ENCODE measurements at places on chromosomes 1 and 21.

DNA sequence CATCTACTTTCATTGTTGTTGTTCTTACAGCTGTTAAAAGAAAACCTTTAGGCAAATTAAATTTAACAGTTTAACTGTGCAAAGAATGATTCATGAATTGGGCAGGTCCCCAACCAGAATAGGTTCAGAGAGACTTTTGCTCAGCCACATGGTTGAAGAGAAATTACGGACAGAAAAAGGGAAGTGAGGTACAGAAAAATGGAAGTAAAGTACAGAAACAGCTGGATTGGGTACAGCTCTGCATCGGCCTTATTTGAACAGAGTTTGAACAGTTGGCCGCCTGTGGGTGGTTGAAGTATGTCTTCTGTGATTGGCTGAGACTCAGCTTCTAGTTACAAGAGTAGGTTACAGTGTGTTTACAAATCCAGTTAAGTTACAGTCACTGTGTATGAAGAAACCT lies 210.1 kb downstream of the FGGY start:
- peak; percentile 44 for DNase-seq

DNA sequence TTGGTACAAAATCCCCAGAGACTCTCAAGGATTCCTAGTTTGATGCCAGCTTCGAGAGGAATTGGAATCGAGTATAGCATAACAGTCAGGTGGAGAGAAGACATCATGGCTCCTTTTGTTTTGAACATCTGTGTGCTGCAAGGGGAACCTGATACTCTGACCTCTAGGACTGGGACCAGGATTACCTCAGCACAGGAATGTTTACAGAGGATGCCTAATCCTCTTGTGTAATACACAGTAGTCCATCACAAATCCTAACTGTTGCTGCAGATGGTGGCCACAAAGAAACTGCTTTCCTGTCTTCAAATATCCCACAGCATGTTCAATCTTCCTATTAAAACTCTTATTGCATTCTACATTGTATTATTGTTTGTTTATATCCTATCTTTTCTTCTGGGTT lies 111.8 kb upstream of the PRMT6 start:
- DNase-seq: no peak

- DNase-seq: no peak
These were observed 32.5 kb downstream of the THRAP3 start for GRCh38 chr1:36256558-36257374.

- no peak for DNase-seq
These were observed 538.9 kb downstream of the LMO4 start for GRCh38 chr1:87867626-87868025.

DNA sequence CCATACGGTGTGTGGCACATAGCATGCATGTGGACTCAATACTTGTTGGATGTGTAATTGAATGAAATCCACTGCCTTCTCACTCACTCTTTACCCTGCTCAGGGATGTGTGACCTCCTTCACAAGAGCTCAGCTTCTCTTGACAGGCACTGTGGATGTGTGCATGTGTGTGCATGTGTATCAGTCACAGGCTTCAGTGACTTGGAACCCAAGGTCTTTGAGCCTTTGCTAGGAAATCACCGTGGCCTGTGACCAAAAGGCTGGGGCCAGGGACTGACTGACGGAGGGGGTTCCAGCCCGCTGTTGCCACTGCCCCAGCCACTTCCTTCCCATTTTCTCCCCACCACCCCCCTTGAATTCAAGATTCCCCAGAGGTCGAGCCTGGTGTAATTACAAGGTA lies 144.4 kb upstream of the POU3F1 start:
- no peak for DNase-seq

- no peak for DNase-seq
These were observed 9.7 kb upstream of the KIRREL1 start for GRCh38 chr1:157983787-157984186.
